Aorta (tissue), 5 donors: ENCODE measurements at places on chromosomes 11 and 22. TPM values are rescaled to one million over a fixed set of nuclear protein-coding genes. Genes with fewer than 3 reads are reported as not detected.

Gene FAT3
- polyA plus RNA-seq: 11.3 TPM

Gene GGTLC2
- not detected for polyA plus RNA-seq

Gene ATL3
- 27.5 TPM for polyA plus RNA-seq

Gene GUCY1A2
- 1.2 TPM for polyA plus RNA-seq

Gene SMTNL1
- polyA plus RNA-seq: not detected

Gene MRGPRX4
- not detected for polyA plus RNA-seq

Gene NTM
- 0.28 TPM for polyA plus RNA-seq

Gene SCGB1D2
- not detected for polyA plus RNA-seq

Gene NLRP6
- 6.1 TPM for polyA plus RNA-seq

Gene TCN2
- polyA plus RNA-seq: 6.3 TPM

Gene APOA1
- polyA plus RNA-seq: 416 TPM

Gene DERL3
- 1.4 TPM for polyA plus RNA-seq

Gene APOA4
- 0.64 TPM for polyA plus RNA-seq

Gene MRPL17
- polyA plus RNA-seq: 22.8 TPM

Gene CABP4
- polyA plus RNA-seq: 3.9 TPM

Gene RASD2
- 3.5 TPM for polyA plus RNA-seq

Gene KRTAP5-9
- polyA plus RNA-seq: not detected

Gene CCDC188
- not detected for polyA plus RNA-seq

Gene CDK2AP2
- 105 TPM for polyA plus RNA-seq

Gene THY1
- polyA plus RNA-seq: 10.2 TPM

Gene C22orf42
- polyA plus RNA-seq: not detected

Gene TSSC4
- polyA plus RNA-seq: 42.9 TPM

Gene APOL5
- not detected for polyA plus RNA-seq

Gene GAL
- polyA plus RNA-seq: not detected

Gene RCOR2
- 0.63 TPM for polyA plus RNA-seq

Gene KIF18A
- polyA plus RNA-seq: 0.88 TPM

Gene CTSW
- polyA plus RNA-seq: 2.9 TPM

Gene NUDT8
- polyA plus RNA-seq: 9.5 TPM

Gene TRIM29
- polyA plus RNA-seq: 0.13 TPM

Gene MMP1
- polyA plus RNA-seq: not detected

Gene OR8A1
- not detected for polyA plus RNA-seq

Gene VPREB1
- polyA plus RNA-seq: not detected
